Suppressor macrophage treated with lipopolysaccharide for 4 hours (primary cell): ENCODE measurements at places on chromosomes 7 and 10.

- no peak for DNase-seq
These were observed 7.3 kb upstream of the HK1 start for GRCh38 chr10:69270990-69271389.

- DNase-seq, result peak; percentile 31
These were observed 1.1 kb downstream of the ENTPD1 start for GRCh38 chr10:95756809-95757684.

GRCh38 chr10:43857206-43857930 is 208.7 kb upstream of the ZNF32 start:
- DNase-seq, result no peak

- DNase-seq, result no peak
These were observed 30.0 kb downstream of the DUSP5 start for GRCh38 chr10:110527731-110528171.

DNA sequence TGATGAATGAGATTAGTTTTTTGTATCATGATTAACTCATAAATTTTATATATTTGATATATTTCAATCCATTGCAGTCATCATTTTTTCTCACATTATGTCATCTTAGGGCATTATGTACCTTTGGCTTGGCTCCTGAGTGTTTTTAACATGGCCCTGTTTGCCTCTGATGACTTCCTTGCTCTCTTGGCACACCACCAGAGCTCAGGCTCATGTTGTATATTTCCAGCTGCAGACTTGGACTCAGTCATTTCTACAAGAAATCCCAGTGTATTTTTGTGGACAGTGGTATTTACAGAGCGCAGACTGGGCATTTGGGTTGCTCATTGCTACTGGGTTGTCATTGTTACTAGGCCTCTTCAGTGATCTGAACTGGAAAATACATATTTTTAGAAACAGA is 188.5 kb downstream of the ADRA2A start:
- DNase-seq, result no peak

GRCh38 chr10:71222601-71223346 is 10.4 kb downstream of the UNC5B start:
- DNase-seq, result no peak

DNA sequence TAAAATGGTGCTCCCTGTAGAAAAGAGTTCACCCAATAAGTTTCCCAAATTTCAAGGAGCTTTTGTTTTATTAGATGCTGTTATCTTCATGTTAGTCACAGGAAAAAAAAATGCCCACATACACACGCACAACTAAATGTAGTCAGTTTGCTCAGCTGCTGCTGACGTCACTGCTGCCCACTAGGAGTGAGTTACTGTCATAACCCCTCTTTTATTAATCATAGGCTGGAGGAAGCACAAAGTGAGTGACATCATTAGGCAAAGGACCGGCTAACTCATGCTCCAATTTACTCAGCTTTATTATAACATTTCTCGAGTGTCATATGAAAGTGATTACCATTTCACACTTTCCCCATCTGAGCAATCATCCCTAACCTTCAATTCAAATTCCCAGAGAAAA is 6.7 kb upstream of the INHBA start:
- peak; percentile 97 for DNase-seq

DNA sequence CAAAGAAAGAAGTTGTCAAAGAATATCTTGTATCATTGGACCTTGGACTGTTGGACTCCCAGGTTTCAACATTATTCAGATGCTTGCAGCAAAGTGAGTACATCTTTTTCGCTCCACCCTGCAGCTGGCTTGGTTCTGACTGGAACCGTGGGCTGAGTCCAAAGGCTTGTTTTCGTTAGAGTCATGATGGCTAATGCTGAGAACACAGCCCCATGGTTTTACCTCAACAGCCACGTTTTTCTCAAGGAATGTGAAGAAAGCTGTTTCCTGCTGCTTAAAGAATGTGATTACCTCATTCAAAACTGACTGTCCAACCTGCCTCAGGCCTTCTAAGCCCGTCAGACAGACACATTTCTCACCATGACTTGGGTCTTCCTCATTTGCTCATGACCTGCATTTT is 69.5 kb downstream of the STEAP1B start:
- DNase-seq, result no peak

DNA sequence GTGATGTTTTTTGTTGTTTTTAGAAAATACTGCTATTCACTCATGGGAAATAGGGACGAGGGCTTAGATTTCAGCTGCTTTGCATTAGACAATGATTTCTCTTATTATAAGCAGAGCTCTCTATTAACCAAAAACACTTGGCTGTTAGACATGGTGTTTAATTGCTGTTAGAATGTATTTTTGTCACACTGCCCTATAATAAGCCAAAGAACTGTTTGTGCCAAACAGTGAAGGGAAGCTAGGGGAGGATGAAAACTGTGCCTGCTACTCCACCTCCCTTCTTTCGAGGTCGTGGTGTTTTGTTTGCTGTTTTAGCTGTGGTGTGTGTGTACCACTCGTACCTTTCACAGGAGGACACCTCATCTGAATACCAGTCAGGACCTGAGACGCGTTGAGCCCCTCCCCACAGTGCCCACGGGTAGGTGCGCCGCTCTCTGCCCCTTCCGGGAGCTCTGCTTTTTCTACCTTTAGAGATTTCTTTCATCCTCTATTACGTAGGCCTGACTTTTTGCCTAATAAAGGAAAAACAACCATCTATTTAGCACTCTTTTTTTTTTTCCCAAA is 57.9 kb downstream of the CUX1 start:
- DNase-seq, result no peak

GRCh38 chr7:90715067-90715466 is 118.9 kb downstream of the CDK14 start:
- DNase-seq, result no peak

DNA sequence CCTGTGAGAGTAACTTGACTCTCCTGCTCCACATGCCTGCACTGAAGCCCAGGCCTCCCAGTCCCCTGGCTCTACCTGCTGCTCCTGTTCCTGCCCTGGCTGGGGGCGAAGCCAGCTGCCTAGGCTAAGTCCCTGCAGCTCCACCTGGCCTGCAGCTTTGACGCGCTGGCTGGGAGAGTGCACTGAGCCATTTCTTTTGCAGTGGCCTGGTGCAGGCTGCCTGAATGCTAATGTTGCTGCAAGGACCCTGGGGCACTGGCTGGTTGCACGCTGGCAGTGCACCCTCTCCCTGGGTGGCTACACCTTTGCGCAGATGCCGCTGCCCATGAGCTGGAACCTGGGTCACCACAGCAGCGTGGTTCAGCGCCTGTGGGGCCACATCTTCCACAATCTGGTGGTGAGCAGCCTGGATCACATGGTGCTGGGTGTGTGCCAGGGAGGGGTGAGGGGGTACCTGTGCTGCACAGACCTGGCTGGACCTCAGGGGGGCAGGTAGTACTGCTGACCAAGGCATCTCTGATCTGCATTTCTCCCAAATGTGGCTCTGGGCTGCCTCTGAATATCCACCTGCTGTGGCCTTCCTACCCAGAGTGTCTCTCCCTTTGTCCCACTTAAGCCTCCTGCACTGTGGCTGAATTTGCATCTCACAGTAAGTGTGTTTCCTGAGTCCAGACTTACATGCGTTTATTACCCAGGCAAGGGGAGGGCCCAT is 20.0 kb downstream of the IMPDH1 start:
- no peak for DNase-seq

DNA sequence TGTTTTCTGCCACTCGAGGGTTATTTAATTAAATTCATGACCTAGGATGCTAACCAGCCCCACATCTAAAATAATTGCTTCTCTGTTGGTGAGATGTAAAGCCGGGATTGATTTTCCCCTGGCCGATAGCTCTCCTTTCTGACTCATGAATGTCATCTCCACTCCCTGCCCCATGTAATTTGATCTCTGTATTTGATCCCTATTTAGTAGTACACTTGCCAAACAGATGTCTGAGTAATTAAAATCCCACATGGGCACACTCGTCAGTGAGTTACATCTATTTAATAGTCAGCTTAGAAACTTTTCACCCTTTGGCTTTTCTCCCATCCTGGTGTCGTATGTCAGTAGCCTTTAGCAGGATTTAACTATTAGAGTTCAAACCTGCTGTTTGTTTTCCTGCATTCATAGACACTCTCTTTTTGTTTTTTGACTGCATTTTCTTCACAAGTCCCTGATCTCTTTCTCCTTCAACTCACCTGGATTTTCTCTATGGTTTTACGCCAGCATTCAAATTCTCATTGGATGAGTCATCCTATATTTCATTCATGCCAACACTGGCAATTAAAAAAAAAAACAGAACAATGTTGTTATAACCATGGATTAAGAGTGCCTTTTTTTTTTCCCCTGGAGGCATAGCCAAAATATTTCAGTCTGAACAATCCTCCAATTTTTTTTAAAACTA is 82.7 kb downstream of the SPAG6 start:
- no peak for DNase-seq

GRCh38 chr7:45078125-45078681 is 10.6 kb downstream of the NACAD start:
- no peak for DNase-seq

DNA sequence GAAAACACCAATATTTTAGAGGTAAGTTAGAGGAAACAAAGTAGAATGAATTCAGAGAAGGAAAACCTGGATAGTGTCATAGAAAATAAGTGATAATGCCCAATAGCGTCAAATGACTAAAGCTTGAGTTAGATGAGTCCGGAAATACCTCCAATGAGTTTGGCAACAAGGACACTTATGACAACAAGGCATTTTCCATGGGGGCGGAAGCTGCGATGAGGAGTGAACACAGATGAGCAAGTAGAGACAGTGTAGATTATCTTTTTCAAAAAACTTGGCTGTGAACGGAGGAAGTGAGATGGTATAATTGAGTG is 383 bp upstream of the R3HCC1L start:
- DNase-seq, result no peak

- no peak for DNase-seq
These were observed 349.6 kb upstream of the MKI67 start for GRCh38 chr10:128475686-128476367.

GRCh38 chr7:142637240-142637639 is 112.0 kb upstream of the PRSS1 start:
- DNase-seq, result no peak

DNA sequence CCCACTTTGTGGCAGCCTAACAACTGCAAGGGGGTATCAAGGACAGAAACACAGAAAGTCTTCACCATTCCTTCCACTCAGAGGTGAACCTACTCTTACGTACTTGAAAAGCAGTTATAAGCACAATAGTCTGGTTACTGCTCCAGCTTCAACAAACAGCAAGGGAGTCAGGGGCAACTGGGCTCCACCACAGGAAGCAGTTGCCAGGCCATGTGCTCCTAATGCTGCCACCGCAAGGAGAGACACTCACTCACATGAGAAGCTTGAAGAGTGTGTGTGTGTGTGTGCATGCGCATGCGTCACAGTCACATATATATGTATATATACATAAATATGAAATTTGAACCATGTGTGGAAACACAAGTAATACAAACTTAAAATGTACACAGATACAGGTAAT is 65.5 kb downstream of the GRB10 start:
- no peak for DNase-seq

DNA sequence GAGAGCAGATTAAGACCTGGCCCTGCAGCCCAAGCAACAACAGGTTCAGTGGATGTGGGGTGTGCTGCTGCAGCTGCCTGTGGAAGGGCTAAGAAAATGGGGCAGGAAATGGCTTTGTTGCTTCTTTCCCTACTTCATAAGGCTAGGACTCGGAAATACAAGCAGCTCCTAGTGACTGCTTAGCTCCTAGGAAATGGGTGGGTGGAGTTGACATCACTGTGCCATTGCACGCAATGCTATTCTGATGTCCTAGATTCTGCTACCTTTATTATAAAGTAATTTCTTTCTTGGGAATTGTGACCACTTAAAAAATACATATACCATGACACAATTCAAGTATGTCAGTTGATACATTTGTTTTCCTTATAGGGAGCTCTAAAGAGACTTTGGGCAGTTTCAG is 155.8 kb downstream of the FANK1 start:
- DNase-seq, result peak; percentile 41

- no peak for DNase-seq
These were observed 22.8 kb upstream of the MALSU1 start for GRCh38 chr7:23276376-23276775.

GRCh38 chr7:44447874-44448425 is 42.5 kb downstream of the NUDCD3 start:
- DNase-seq, result no peak

GRCh38 chr7:38195804-38196595 is 18.0 kb downstream of the STARD3NL start:
- DNase-seq, result no peak

- DNase-seq, result peak; percentile 89
These were observed 31.5 kb upstream of the OR9A4 start for GRCh38 chr7:141884539-141885225.

GRCh38 chr7:57426629-57427003 is 23.4 kb upstream of the ZNF716 start:
- no peak for DNase-seq

GRCh38 chr10:69497611-69498390 is 46.5 kb downstream of the TSPAN15 start:
- no peak for DNase-seq

- no peak for DNase-seq
These were observed 1.8 kb upstream of the ZDHHC4 start for GRCh38 chr7:6575281-6576023.

DNA sequence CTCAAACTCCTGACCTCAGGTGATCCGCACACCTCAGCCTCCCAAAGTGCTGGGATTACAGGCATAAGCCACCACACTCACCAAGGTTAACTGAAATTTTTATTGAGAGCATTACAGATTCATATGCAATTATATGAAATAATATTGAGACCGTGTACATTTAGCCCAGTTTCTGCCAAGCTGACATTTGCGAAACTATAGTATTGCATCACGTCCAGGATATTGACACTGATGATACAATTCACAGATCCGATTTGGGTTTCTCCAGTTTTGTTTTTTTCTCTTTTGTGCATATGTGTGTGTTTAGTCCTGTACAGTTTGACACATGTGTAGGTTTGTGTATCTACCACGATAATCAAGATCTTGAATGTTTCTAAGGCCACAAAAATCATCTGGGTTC is 627.9 kb upstream of the FOXK1 start:
- no peak for DNase-seq

DNA sequence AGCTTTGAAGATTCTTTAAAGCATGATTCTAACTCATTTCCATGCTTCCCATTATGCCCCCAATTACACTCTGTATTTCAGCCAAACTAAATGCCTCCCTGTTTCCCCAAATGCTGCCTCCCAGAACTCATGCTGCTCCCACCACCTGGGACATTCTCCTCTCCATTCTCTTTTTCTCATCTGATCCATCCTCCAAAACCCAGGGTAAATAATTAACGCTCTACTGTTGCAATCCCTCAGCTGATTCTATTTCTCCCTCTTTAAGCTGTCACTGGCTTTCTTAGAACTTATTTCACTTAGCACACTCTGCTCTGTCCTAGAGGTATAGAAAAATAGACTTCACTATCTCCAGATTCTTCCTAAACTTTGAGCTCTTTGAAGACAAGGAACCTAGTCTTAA is 104.7 kb downstream of the ICA1 start:
- DNase-seq, result no peak

GRCh38 chr10:102611514-102612087 is 32.7 kb upstream of the TRIM8 start:
- no peak for DNase-seq

DNA sequence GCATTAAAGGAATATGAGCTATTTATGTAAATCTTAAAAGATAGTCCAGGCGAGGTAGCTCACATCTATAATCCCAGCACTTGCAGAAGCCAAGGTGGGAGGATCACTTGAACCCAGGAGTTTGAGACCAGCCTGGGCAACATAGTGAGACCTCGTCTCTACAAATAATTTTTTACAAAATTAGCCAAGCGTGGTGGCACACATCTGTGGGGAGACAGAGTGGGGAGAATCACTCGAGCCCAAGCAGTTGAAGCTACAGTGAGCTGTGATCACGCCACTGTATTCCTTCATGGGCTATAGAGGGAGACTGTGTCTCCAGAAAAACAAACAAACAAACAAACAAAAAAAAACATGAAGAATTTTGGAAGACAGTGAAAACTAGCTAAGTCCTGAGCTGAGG is 28.4 kb downstream of the HERC4 start:
- DNase-seq, result no peak
